ENCODE measurements at places on chromosomes 5 and 9.

GRCh38 chr5:35852773-35853172 is 3.9 kb upstream of the IL7R start:
- no peak for DNase-seq

DNA sequence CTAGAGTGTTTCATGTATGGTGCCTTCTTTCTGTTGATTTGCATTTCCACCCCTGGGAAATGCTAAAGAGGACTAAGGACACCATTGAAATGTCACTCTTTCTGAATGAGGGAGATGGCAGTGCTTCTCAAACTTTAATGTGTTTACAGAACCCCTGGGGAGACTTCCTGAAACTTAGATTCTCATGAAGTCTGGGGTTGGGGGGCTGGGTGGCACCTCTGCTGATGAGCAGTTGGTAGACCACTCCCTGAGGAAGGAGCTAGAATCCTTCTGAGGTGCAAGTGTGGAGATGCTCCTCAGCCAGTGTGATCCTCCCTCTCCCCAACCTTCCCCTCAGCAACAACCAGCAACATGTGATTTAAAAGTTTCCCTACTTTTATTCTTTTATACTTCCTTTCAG is 546.8 kb downstream of the LRRC70 start:
- no peak for DNase-seq

- no peak for DNase-seq
Observed at GRCh38 chr9:91839926-91840465, 110.0 kb downstream of the ROR2 start.

- DNase-seq = no peak
Observed at GRCh38 chr9:110900917-110901316, 137.4 kb downstream of the LPAR1 start.

DNA sequence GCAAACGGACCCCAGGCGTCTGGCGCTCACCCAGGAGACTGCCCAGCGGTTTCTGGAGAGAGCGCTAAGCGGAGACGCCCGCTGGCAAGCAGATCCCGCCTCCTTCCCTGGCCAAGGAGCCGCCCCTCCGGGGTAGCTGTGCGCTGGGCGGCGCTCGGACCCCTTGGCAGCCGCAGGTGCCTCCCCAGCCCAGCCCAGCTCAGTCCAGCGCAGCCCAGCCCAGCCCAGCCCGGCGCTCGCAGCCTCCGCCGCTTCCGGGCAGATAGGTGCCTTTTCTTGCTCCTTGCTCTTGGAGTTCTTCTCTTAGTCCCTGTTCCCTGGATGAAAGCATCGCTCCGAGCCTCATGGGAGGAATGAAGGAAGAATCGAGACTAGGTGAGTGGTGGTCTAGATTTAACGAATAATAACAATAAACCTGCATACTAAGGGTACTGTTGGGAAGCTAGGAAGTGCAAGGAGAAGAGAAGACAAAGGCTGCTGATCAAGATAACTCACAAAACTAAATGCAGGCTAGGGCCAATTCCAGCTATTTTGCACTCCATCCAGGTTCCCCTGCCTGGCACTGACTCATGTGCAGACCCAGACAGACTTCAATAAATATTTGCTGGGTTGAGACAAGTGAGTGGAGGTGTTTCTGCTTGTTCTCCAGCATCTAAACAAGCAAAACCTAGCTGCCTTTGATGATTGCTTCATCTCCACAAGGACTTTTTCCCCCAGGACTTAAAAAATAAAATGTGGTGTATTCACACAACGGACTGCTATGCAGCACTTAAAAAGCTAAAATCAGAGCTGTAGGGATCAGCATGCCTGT is at the start of gene STK32A:
Gene STK32A, plus strand, starts transcription at position 202 of the 811 bp plus-strand sequence. CDS start 4,609 bp downstream, outside the sequence.
- no peak for DNase-seq

- DNase-seq = no peak
Observed at GRCh38 chr5:77630114-77630680, 8.3 kb downstream of the OTP start.

DNA sequence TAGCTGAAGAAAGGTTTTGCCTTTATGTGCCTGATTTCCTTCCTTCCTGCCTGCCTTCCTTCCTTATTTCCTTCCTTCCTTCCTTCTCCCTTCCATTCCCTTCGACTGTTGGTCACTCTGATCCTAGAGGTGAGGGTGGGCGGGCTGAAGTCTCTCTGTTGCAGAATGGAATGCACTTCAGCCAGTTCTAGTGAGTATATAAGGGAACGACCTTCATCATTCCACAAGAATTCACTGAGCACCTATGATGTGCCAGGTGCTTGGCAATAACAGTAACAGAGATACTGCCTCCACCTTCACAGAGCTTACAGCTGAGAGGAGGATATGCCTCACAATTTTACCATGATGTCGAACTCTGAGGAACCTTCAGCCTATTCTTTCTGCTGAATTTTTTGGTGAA is 8.7 kb upstream of the OR5C1 start:
- DNase-seq = no peak

All from amniotic stem cell (primary cell).